Esophagus squamous epithelium (tissue), 5 donors: ENCODE measurements at places on chromosomes 1 and 21.

DNA sequence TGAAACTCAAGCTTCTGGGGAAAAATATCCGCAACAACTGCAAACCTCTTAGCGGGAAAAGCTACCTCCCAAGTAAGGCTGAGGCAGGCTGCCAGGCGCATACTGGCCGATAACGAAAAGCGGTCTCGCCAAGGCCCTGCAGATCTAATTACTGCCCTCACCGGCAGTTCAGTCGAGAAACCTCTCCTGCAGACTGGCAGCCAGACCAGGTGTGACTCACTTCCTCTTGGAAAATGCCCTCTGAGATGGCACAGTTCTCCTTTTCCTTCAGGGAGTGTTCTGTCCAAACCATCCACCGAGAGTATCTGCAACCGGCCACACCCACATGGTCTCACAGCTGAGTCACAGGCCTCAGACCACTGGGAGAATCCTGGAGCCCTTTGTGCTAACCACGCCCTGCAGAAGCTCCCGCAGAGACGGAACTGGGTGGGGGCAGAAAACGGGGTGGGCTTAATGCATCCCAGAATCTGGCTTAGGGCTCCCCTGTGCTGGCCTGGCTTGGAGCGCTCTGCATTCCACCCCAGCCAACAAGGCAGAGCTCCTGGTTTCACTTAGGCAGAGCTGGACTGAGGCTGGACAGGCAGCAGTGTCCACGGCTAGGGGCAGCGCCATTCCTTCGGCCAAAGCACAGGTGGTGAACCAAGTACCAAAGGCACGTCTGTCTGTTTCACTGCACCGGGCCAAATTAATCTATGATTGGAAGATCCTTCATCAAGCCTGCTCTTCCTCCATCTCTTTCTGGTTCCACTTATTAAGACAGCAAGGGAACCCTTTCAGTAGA lies 1.2 kb downstream of the S100A10 start:
- peak; percentile 36 for DNase-seq

GRCh38 chr21:46078978-46079351 lies 18.9 kb upstream of the COL6A2 start:
- no peak for DNase-seq

GRCh38 chr1:63858153-63858552 lies 84.3 kb downstream of the ROR1 start:
- no peak for DNase-seq

- no peak for DNase-seq
These were observed 176.7 kb downstream of the TRIM33 start for GRCh38 chr1:114334297-114334696.

DNA sequence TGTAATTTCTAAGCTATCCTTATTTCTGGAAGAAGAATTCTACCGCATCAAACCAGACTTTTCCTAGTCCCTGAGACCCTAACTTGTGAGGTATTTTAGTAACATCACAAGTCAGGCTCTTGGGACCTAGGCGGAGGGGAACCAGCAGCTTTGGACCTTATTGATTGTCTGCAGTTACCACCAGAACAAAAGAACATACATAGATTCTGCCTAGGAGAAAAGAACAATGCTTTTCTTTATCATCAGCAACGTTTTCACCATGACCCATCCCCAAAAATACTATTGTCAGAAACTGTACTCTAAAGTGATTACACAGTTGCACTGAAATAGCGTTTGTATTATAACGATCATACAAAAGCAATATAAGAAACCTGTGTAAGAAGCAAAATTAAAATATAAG lies 860.4 kb downstream of the USP25 start:
- DNase-seq, result no peak

DNA sequence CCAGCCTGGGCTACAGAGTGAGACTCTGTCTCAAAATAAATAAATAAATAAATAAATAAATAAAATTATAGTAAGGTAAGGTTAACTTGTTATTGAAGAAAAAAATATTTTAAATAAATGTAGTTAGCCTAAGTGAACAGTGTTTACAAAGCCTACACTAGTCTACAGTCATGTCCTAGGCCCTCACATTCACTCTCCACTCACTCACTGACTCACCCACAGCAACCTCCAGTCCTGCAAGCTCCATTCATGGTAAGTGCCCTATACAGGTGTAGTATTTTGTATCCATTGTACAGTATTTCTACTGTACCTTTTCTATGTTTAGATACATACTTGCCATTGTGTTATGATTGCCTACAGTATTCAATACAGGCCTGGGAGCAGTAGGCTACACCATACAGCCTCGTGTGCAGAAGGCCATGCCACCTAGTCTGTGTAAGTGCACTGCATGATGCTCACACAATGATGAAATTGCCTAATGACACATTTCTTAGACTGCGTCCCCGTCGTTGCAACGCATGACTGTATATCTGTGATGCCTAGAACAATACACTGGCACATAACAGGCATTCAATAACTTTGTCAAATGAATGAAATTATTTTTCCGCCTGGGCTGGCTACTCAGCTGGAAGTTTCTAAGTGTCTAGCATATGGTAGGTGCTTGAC lies 14.8 kb downstream of the KCNN3 start:
- DNase-seq, result no peak

DNA sequence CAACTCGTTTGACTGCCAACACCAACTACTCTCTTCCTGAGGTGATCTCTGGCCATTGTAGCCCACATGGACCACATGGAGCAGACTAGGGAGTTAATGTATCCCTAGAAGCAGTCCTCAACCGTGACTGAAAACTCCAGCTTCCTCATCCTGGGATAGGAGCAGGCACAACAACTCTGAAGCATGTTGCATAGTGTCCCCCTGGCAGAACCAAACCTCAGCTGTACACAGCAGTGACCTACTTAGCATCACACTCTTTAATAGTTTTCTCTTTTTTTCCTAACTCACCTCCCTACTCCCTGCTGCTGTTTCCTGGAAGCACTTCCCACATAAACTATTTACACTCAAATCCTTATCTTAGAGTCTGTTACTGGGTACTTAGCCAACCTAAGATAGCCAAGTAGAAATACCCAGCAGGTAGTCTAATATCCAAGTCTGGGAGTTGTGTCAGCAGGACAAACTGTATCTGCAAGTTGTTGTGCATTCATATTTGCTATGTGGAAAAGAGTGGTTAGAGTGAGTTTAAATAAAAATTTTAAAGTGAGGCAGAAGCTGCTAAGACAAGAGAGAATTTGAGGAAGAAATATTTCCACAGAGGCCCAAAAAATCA lies 228.8 kb downstream of the LTN1 start:
- DNase-seq, result no peak

GRCh38 chr1:214427871-214428277 lies 123.5 kb downstream of the PTPN14 start:
- DNase-seq, result no peak

DNA sequence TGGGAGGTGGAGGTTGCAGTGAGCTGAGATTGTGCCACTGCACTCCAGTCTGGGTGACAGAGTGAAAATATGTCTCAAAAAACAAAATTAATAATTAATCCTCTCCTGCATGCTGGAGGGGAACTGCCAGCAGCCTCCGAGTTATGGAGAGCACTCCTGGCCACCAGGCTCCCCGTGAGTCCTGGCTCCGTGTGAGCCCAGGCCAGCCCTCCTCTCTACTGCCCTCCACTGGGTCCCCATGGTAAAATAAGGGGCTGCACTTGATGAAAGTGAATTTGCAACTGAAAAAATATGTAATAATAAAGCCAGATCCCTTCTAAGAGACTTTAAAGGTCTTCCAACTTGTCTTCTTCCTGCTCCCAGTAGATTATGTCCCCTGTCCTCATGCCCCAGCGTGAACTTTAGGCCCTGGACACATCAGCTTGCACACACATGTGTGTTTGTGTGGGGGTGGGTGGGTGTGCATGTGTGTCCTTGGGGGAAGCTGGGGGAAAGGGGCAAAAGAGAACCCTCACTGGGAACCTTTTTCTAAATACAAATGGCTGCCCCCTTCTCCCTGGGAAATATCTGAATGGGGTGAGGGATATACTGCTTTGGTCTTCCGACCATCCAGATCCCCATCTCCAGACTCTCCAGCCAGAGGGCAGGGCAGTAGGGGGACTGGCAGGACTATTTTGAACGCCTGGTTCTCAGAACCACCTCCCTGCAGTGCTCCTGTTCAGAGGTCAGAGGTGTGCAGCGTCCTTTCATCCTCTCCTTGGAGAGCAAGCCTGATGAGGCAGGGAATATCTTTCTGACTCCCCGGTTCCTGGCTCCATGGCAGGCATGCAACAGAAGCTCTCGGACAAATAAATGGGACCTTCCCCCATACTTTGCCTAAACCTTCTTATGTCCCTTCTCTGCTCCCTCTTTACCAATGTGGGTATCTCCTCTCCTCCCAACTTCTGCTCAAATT lies 26.2 kb downstream of the NEK2 start:
- DNase-seq, result no peak

GRCh38 chr1:186476264-186477040 lies 15.5 kb upstream of the PDC start:
- DNase-seq, result no peak

GRCh38 chr1:8809342-8809736 lies 8.1 kb downstream of the RERE start:
- no peak for DNase-seq

DNA sequence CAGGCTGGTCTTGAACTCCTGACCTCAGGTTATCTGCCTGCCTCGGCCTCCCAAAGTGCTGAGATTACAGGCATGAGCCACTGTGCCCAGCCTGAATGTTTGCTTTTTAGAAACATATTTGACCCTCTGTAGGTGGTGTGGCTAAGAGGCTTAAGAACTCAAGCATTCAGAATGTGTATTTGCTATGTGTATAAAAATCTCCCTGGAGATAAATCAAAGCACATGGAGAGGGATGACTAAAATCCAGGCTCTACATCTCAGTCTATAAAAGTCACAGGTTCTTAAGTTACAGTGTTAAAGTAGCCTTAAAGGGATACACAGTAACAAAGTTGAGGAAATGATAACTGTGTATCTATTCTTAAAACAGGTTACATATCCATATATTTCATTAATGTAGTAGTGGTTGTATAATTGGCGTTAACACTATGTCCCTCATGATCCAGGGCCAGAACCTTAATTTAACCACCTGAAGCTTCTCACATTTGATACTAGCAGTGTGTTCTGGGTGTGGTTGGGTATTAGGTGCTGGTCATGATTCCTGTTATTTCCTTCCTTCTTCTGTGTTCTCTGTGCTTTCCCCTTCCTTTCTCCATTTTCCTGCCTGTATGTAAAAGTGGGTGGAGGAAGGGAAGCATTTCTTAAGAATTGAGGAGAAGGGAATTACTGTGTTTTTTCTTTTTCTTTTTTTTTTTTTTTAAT lies 16.2 kb downstream of the GIPC2 start:
- DNase-seq, result no peak

GRCh38 chr1:116869611-116870010 lies 40.1 kb upstream of the PTGFRN start:
- DNase-seq, result no peak

- no peak for DNase-seq
These were observed 59.5 kb downstream of the OMA1 start for GRCh38 chr1:58487002-58487401.

- no peak for DNase-seq
These were observed 263.4 kb downstream of the PLA2G4A start for GRCh38 chr1:187092104-187092503.

GRCh38 chr1:201218409-201218808 lies 27.8 kb downstream of the IGFN1 start:
- DNase-seq, result no peak

- no peak for DNase-seq
These were observed 19.9 kb upstream of the LDLRAP1 start for GRCh38 chr1:25523542-25523941.

GRCh38 chr1:159291424-159291823 lies 10.7 kb upstream of the FCER1A start:
- no peak for DNase-seq

DNA sequence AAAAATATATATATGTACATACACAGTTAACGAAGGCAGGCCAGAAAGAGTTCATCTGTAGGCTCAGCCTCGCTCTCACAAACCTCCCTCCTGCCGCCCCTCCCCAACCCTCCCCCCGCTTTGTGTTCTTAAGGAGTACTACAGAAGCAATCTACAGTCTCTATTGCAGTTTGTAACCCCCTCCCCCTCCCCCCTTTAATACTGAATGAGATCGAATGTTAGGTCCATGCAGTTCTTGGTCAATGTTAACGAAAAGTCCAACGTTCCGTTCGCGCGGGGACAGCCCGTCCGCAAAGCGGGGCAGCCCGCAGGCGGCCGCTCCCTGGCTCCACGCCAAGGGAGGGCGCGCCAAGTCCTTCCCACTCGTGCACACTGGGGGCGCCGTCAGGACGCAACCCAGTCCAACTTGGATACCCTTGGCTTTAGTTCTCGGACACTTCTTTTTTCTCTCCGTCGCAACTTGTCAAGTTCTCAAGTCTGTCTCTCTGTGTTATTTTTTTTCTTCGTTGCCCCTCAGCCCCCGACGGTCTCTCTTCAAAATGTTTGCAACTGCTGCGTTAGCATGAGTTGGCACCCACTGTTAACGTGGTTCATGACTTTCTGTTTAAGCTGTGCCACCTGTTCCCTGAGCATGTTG lies 2.2 kb downstream of the JUN start:
- no peak for DNase-seq

DNA sequence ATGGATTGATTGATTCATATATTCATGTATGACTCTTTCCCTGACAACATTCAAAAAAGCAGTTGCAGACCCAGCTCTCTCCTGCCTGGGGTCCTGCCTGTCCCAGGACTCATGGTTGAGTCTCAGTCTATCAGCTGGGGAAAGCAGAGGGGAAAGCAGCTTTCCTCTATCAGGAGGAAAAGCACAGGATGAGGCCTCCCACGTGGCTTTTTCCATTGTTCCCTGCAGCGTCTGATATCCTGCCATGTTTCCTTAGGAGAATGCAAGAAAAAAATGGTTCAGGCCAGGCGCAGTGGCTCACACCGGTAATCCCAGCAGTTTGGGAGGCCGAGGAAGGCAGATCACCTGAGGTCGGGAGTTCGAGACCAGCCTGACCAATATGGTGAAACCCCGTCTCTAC lies 133.0 kb upstream of the VAMP3 start:
- no peak for DNase-seq

DNA sequence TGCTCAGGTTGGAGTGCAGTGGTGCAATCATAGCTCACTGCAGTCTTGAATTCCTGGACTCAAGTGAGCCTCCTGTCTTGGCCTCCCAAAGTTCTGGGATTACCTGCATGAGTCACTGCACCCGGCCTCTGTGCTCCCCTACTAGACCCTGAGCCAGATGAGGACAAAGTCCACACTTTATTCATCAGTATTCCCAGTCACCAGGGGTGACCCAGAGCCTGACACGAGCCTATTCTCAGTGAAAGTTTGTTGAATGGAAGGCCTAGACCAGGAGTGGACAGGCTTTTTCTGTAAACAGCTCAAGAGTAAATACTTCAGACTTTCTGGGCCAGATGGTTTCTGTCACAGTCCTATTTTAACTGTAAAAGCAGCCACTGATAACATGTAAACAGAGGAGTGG lies 68.2 kb downstream of the MAB21L3 start:
- no peak for DNase-seq

GRCh38 chr21:42310411-42311001 lies 4.7 kb downstream of the TFF3 start:
- DNase-seq, result no peak
